ENCODE measurements at places on chromosomes 5 and 9. TPM values are rescaled to one million over a fixed set of nuclear protein-coding genes. Genes with fewer than 3 reads are reported as not detected.
A peak's percentile ranks its signal among the peaks of the same experiment; 100 is the strongest.

DNA sequence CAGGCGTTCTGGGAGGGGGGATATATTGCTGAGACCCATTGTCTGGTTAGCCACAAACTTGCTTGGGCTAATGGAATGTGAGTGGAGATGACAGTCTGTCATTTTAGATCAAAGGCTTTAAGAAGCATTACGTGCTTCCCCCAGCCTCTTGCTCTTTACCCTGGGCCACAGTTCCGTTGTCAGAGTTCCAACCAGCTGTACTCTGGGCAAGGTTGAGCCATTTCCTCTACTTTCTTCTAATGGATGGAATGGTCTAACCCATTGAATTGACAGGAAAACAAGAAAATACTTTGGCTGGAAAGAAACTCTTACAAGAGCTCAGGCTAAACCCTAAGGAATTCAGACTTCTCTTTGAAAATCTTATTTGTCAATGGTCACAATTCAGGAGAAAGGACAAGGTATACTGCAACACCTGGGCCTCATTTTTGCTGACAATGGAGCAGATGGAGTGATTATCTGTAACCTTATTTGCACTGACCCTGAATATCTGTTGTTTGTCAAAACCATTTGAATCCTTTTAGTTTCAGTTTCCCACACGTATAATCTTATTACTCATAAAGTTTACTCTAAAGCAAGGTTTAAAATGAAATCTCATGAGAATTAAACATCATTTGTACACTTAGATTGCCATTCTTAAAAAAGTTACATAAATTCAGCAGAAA lies 231.4 kb downstream of the PDE4D start:
- no peak overlapping the region for H3K4me3 ChIP-seq
- H3K4me1 ChIP-seq: peaks cover 7% of the 10 kb centered on the region
- H3K36me3 ChIP-seq: no peaks in the 10 kb centered on the region
- H3K27ac ChIP-seq: no peak overlapping the region

DNA sequence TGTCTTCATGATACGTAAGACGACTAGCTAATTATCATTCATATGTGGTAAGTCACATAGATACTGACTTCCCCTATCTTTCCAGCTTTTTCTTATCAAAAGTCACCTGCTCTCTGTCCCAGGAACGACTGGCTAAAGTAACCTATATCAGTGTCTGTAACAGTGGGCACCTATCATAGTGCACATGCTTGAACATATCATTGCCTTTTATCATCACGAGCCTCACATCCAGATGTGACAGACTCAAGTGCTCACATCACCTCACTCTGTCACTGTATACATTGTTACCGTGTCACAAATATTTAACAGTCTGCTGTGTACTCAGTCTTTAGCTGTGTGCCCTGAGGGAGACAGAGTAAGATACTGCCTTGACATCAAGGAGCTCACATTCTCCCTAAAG lies 125.4 kb upstream of the CCDC152 start:
- no peak overlapping the region for H3K4me3 ChIP-seq
- no peak for DNase-seq
- peaks cover 4% of the 10 kb centered on the region for H3K27me3 ChIP-seq
- H3K36me3 ChIP-seq: no peaks in the 10 kb centered on the region
- no peak overlapping the region for H3K27ac ChIP-seq

DNA sequence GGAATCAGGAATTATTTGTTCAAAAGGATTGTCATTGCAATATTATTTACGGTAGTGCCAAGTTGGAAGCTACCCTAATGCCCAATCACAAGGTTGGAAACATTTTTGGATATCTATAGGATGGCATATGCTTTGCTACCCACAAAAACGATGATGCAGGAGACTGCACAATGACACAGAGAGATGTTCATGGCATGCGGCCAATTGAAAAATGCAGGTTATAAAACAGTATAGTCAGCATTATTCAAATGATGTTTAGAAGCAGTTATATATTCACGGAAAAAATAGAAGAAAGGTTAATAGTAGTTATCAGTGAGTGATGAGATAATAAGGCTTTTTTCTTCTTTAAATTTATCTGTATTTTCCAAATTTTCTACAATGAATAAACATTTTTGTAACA lies 5.9 kb upstream of the ACSL6 start:
- H3K4me1 ChIP-seq: peaks cover 51% of the 10 kb centered on the region
- DNase-seq: peak; percentile 51
- no peak overlapping the region for H3K27ac ChIP-seq
- peaks cover 3% of the 10 kb centered on the region for H3K36me3 ChIP-seq

Gene MAMDC2
- not detected for total RNA-seq

Data from activated CD4-positive, alpha-beta T cell treated with anti-CD3 and anti-CD28 coated beads, Interleukin-2, amount 10 ng/mL, durations not matched to agents 24 days and 14 days (primary cell).